Trophoblast cell (in vitro differentiated cells and primary cell): ENCODE measurements at places on chromosomes 3 and 15.

- DNase-seq = no peak
Observed at GRCh38 chr15:31280046-31280830, 46.4 kb upstream of the KLF13 start.

GRCh38 chr3:48656841-48657281, 5.8 kb downstream of the CELSR3 start:
- DNase-seq = no peak

- no peak for DNase-seq
Observed at GRCh38 chr3:175336406-175337133, 477.4 kb downstream of the NAALADL2 start.

- no peak for DNase-seq
Observed at GRCh38 chr3:36643192-36643591, 121.2 kb downstream of the DCLK3 start.

GRCh38 chr15:62879770-62880169, 162.8 kb upstream of the TPM1 start:
- no peak for DNase-seq

DNA sequence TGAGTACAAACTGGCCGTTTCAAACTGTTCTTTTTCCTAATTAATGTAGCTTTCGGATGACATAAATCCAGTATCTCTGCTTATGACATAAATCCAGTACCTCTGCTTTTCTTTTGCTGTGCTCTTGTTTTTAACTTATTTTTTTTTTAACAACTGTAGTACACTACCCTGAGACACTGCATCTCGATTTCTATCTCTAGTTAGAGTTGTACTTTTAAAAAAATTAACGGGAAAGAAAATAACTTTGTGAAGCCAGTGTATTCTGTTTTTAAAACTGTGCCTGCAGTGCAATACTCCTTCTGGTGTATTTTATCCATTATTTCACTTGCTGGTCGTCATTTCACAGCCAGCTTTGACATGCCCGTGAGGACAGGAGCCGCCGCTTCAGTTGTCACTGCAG, 46.6 kb downstream of the ASB7 start:
- DNase-seq = no peak

DNA sequence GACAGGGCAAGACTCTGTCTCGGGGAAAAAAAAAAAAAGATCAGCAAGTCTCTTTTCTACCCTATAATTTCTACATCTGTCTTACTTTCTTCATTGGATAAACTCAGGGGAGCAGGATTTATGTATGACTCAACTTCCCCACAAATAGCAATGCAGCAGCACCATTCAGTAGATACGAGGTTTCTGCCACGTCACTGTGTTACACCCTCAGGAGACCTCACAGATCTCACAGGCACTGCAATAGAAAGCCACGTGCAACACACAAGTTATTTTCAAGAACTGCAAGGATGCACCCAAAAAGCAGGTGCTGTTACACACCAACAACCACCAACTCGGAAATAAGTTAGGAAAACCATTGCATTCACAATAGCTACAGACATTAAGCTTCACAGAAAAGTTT, 30.2 kb downstream of the TSPAN3 start:
- DNase-seq = no peak

DNA sequence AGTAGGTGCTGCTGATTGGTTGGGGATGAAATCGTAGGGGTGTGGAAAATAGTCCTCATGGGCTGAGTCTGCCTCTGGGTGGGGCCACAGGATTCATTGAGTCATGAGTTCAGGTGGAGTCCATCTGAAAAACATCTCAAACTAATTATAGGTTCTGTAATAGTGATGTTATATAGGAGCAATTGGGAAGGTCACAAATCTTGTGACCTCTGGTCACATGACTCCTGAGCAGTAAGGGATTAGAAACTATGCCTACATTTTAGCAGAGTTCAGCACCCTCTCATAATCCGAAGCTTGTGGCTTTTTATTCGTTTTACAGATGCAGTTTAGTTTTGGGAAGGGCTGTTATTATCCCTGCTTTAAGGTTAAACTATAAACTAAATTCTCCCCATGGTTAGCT, 22.9 kb upstream of the NEDD4 start:
- DNase-seq = no peak

GRCh38 chr3:69719587-69720122, 19.6 kb upstream of the MITF start:
- DNase-seq = no peak

DNA sequence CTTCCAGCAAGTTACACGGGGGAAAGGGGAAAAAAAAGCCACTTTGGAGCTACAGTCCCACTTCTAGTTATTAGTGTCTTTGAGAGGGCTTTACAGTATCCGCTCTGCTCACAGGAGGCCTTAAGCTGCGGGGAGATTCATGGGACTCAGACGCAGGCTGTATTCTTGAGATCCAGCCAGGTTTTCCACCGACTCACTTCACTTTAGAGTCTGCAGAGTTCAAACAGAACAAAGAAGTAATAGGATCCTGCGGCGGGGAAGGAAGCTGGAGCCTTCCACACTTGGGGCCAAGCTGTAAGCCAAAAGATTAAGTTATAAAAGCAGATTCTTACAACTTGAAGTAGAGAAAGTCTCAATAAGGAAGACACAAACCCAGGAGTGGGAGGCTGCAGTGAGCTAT, 60.2 kb upstream of the FAM174B start:
- no peak for DNase-seq

GRCh38 chr3:53680028-53680427, 166.2 kb downstream of the CHDH start:
- DNase-seq = no peak
